ENCODE measurements at places on chromosomes 16 and 17.

DNA sequence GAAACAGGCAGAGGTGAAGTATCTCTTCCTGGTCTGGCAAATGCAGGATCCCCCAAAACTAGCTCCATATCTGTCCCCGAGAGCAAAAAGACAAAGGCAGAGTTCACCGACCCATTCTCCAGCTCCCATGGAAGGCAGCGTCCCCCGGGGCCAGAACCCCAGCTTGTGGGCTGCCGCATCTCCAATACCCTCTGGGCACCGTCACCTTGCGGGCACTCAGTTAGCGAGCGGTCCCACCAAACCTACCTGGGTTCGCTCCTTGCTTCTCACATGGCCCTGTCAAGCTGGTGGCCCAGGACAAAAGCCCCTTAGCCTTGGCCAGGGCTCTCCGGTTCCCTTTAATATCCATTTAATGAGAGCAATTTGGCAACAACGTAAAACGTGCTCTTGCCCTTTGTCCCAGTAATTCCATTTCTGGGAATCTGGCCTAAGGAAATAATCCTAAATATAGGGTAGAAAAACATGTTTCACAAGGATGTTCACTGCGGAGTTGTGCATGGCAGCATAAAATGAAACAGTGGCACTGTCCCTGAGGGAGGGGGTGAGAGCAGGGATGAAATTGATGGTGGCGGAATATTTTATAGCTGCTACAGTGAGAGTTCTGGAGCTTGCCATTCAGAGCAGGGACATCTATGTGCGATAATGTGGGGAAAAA, 157.1 kb downstream of the CMIP start:
- DNase-seq, result no peak

GRCh38 chr17:65173976-65174683, 37.0 kb downstream of the RGS9 start:
- DNase-seq, result no peak

DNA sequence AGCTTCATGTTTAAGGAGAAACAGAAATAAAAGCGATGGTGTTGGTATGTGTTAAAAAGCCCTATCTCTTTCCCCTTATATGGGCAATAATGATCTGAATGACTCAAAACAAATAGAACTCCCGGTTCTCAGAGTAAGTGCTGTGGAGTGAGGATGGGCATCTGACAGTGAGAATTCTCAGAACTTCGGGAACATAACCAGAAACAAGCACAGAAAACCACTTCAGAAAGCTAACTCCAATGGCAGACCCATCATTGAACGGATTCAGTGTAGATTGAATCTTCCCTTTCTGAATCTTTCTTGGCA, 67.2 kb downstream of the CDH8 start:
- DNase-seq, result no peak

DNA sequence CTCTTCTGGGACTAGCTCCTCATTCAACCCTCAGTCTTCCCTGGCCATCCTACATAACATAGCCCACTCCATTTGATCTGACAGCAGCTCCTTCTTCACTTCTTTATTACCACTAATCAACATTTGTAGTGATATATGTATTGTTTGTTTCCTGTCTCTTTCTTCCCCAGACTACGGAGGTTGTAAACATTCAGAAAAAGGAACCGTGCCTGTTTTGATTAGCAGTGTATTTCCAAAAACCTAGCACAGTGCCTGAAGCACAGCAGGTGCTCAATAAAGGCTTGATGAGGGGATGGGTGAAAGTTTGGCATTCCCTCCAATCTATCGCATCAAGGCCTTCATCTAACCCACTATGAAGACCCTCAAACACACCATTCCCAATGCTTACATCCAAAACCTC, 150.8 kb downstream of the XYLT1 start:
- DNase-seq, result no peak

GRCh38 chr17:68661265-68662036, 60.3 kb upstream of the FAM20A start:
- DNase-seq, result no peak

DNA sequence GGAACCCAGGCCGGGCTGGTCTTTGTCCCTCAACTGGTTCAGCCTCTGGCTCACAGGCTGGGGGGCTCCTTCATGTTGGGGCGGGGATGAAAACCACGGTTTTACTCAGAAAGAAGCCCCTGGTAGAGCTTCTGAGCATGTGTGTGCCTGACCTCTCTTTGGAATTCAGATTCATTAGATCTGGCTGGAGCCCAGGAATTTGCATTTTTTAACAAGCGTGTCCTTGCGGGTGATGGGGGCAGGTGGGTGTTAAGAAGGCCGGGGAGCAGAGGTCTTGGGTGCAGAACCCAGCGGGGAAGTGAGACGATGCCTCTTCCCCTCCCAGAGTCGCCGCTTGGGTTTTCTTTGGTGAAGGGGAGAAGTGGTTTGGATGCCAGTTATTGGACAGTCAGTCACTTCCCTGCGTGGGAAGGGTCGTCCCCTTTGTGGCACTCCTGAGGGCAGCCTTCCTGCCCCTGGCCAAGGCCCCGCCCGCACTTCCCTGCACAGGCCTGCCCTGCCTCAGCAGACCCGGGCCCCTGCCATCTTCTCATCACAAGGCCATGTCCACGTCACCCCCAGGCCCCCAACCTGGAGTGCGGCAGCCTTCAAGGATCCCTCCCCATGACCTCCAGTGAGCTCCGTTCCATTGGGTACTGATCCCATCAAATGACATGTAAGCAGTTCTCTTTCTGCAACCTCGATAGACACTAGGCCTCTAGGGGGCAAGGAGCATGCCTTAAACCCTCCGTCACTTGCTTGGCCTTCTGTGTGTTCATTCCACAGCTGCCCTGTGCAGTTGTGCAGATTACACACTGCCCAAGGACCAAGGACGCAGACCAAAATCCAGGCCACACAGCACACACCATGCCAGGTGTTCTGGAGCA, 177.7 kb upstream of the CIBAR2 start:
- DNase-seq, result no peak

DNA sequence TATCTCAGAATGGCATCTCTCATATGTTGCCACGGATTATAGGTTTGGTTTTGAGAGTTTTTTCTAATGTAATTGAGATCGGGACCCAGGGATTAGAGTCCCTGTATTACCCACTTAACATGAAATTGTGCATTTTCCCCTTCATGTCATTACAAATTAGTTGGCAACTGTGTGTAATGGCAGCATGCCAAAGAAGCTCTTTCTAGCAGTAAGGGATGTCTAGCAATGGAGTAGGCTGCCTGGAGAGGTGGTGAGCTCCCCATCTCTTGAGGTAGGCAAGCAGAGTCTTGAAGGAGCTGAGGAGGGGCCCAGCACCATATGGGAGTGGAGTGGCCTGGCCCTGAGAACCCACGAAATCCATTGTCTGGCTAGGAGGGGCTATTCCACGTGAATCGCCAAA, 10.0 kb upstream of the KATNB1 start:
- no peak for DNase-seq

- DNase-seq, result no peak
These were observed 57.4 kb downstream of the PIPOX start for GRCh38 chr17:29100296-29100695.

- DNase-seq, result no peak
These were observed 6.6 kb upstream of the CNGB1 start for GRCh38 chr16:57977418-57978069.

DNA sequence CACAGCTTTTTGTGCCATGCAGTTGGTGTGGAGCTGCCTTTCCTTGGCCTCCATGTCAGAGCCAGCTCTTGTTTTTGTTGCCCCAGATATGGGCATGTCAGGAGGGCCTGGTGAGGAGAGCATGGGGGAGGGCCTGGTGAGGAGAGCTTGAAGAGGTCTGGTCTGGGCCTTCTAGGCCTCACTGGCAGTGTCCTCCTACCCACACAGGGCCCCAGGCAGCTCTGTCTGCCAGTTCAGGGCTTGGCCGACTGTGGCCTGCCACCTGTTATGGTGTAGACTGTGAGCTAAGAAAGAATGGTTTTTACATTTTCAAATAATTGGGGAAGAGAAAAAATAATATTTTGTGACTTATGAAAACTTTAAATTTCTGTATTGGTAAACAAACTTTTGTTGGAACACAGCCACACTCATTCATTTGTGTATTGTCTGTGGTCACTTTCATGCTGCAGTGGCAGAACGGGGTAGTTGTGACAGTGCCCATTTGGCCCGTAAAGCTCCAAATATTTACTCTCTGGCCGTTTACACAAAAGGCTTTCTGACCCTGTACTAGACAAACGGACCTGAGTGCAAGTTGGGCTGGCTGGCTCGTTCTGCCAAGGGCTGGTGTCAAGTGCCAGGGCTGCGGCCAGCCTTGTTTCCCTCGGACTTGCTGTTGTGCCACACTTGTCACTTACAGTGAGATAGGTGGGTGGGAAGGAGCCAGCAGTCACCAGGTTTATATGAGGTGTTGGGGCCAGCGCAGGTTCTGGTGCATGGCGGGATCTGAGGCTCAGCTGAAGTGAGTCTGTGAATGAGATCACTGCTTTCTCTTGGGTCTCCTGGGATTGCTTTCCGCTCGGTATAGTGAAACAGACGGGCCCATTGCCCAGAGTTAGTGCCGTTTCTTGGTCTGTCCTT, 18.2 kb downstream of the PGS1 start:
- DNase-seq, result no peak

GRCh38 chr17:9890124-9890523, 14.9 kb downstream of the RCVRN start:
- DNase-seq, result peak; percentile 35

- DNase-seq, result no peak
These were observed 11.8 kb upstream of the TEKT1 start for GRCh38 chr17:6843241-6843880.

DNA sequence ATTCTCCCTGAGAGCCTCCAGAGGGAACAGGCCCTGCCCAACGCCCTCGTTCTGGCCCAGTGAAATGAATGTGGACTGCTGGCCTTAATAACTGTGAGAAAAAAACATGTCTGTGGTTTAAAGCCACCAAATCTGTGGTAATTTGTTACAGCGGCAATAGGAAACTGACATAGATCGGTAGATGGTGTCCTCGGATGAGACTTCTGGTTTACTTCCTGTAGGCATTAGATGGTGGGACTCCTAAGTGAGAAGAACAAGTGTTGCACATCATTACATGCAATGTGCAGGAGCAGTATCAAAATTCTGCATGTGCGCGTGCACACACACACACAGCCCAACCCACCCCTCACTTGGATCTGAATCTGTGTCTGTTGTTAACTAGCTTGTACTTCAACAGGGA, 42.0 kb downstream of the CDK5R1 start:
- DNase-seq, result no peak

DNA sequence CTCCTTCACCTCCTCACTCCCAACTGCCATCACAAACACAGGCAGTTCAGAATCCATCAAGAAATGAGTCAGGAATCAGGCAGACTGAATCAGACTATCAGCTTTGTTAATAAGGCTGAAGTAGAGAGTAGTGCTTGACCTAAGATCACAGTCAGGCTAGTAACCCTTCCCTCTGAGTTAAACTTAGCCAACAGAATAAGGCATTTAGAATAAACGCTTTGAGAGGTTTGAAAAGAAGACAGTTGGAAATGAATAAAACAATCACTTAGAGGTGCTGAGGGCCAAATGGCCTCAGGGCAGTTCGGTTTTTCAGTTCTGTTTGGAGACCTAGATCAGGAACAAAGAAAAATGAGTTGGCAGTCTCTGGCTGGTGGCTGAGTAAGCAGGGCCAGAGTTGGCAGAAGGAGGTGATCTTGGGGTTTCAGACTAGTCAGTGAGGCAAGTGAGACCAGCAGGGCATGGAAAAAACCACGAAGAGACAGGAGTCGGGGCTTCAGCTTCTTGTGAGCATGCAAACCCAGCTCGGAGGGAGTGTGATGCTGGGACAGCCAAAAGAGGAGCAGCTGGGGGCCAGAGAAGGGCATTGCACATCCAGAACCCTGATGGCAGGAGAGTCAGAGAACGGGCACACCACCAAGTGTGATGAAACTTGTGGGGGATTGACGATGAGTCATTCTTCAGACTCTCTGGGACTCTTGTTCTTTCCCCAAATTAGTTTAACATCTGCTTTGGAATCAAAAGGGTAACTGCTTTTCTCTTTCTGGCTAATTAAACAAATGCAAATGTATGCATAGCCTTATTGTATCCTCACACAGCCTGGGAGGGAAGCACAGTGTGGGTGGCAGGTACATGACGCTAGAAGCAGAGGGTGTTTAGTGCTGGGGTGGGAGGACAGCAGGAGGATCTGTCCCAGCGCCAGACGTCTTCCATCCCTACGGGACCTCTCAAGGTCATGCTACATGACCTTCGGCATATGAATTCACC, 54.8 kb downstream of the SPECC1 start:
- DNase-seq, result no peak

GRCh38 chr16:55439101-55439690, 39.8 kb upstream of the MMP2 start:
- no peak for DNase-seq

- no peak for DNase-seq
These were observed 21.7 kb downstream of the SPHK1 start for GRCh38 chr17:76405967-76406647.

DNA sequence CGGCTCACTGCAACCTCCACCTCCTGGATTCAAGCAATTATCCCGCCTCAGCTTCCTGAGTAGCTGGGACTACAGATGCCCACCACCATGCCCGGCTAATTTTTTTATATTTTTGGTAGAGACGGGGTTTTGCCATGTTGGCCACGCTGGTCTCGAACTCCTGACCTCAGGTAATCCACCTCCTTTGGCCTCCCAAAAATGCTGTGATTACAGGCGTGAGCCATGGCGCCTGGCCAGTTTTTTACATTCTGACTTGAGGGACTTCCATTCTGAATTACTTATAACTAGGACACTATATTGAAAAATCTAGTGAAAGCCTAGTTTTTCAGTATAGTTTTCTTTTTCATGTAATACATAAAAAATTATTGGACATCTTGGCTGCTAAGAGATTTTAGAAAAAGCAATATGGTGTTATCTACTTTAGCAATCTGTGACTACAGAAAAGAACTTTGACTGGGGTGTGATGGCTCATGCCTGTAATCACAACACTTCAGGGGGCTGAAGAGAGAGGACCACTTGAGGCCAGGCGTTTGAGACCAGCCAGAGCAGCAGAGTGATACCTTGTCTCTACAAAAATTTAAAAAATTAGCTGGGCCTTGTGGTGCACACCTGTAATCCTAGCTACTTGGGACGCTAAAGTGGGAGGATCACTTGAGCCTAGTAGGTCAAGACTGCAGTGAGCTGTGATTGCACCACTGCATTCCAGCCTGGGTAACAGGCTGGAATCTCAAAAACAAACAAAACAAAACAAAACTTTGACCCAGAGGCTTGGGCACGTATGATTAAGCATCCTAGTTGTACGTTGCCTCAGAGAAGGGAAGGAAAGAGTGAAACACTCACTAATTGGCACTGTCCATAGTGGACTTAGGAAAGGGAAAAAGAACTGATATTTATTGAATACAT, 26.8 kb upstream of the GOSR1 start:
- DNase-seq, result no peak

DNA sequence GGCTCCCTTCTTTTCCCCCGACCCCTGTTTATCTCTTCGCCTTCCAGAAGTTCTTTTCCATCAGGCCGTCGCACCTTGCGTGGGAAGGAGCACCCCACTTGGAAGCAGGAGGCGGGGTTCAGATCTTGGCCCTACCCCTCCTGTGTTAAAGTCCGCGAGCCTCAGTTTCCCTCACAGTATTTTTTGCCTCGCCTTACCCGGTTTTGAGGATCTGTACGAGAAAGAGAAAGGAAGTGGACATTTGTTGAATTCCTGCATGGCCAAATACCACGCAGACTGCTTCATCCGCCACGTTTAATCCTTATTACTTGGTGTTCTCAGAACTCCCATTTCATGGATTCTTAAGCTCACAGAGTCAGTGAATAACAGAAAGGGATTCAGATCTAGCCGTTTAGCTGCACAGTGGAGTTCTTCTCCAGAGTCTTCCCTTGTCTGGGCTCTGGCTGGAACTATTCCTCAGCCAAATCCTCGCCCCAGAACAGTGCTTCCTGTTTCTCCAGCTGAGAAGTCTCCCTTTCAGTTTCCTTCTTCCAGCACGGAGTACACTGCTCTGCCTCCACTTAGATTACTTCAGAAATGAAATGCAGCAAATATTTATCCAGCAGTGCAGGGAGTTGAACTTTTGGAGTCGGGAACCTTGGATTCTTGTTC, 590 bp downstream of the TMEM219 start:
- DNase-seq, result no peak
